ENCODE measurements at places on chromosomes 7 and 10.

DNA sequence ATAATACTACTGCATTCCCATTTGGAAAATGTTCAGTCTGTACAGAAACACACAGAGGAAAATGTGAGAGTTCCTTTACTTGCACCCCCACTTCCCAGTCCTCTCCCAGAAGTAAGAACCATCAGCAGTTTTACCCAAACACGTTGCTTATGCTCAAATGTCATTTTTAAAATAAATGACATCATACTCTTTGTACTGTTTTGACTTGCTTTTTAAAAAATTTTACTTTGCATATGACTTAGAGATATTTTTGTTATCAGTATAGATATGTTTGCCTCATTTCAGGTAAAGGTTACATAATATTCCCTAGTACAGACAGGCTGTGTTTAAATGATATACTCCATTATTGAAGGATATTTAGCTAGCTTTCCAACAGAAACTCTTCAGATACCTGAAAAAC lies 13.5 kb upstream of the PTPRN2 start:
- no peak for DNase-seq

- DNase-seq: no peak
Measured at GRCh38 chr7:124934841-124935240, 5.2 kb upstream of the POT1 start.

- no peak for DNase-seq
Measured at GRCh38 chr10:59635502-59636290, 74.0 kb downstream of the SLC16A9 start.

GRCh38 chr7:135914346-135914745 lies 62.8 kb downstream of the MTPN start:
- no peak for DNase-seq

DNA sequence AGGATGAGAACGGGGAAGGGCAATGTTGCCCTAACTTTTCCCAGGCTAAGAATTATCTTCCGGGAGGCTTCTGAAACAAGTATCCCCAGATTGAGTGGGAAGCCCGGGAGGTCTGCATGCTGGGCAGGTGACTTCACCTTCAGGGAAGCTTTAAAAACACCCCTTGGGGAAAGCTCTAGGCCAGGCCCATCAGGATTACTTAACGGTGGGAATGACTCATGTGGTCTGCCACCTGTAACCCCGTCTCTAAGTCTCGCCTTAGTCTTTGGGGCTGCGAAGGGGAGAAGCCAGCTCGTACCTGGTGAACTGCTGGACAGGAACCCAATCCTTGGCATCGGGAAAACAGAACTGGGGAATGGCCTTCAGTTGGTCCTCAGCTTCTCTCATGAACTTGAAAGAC lies 80.1 kb upstream of the MKRN1 start:
- no peak for DNase-seq
